ENCODE measurements at places on chromosomes 12 and 14.

- no peak for DNase-seq
Measured at GRCh38 chr12:79358716-79359300, 332.0 kb downstream of the PAWR start.

GRCh38 chr12:132175496-132176384 lies 31.5 kb downstream of the NOC4L start:
- no peak for DNase-seq

GRCh38 chr12:118122264-118122663 lies 13.7 kb upstream of the PEBP1 start:
- no peak for DNase-seq

DNA sequence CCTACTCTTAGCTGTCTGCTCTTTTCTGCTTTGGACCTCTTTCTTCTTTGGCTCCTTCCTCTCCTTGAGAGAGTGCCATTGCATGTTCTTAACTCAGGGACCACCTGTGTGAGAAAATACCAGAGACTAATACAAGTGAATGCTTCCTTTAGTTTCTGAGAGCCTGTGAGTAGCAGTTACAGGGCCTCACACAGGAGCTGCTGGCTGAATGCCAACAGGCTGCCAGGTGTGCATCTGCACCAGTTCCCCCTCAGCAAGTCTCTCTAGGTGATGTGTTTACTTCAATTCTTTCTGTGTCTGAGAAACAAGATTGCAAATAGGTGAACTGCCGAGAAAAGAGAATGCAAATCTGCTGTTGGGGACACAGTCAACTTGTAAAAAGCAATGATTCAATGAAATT lies 108.2 kb downstream of the STXBP6 start:
- DNase-seq = no peak

GRCh38 chr12:62603811-62604098 lies 137.1 kb downstream of the MON2 start:
- DNase-seq = no peak

DNA sequence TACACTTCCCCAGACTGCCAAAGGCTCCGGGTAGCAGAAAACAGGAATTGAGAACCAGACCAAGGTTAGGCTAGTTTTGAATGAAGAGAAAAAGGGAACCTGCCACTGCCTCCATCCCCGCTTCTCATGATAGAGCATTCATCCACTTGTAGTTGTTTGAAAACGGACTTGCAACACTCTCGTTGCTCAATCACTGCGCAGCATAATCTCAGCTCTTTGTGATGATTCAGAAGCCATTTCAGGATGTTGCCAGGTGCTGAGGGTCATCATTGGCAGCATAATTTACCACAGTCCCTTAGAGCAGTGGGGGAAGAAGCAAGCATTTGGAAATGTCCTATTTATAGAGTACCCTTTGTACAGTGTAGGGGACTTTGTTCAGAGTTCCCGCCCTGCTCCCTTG lies 25.6 kb downstream of the KCNK13 start:
- no peak for DNase-seq

DNA sequence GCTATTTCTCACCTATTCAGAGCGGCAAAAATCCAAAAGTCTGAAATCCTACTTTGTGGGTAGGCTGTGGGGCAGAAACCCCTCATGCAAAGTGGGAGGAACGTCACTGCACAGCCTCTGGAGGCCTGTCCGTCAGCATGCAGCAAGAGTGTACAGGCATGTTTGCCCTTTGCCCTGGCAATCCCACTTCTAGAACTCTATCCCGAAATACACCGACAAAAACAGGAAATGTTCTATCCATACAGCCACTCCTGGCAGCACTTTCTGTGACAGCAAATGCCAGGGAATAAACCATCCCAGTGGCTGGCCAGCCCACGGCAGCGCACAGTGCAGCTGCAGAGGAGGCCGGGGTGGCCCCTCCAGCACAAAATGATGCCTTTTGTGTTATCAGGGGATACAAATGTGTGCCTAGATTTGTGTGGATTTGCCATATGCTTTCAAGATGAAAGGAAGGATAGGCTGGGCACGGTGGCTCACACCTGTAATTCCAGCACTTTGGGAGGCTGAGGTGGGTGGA lies 39.7 kb downstream of the AMN start:
- DNase-seq = no peak

DNA sequence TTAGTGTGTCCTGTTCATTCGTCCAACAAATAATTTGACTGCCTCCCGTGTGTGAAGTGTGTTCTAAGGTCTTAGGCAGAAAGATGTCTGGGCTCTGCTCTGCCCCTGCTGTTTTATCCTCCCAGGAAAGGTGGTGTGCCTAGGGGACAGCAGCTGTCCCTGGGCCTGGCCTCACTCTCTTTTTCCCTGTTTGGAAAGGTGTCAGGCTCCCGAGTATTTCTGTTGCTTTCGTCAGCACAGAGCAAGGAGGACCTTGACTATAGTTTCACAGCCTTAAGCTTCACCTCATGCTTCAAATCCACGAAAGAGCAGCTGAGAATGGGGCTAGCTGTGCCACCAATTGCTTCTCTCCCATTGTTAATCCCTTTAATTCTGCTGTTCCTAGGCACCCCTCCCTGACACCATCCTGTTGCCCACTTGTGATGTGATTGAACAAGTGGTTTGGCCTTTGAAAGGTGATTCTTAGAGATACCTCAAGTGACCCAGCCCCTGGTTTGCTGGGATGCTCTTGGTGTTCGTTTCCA lies 54.2 kb downstream of the TGFB3 start:
- no peak for DNase-seq

- no peak for DNase-seq
Measured at GRCh38 chr12:94245631-94246383, 97.4 kb downstream of the PLXNC1 start.

All from activated CD4-positive, alpha-beta memory T cell treated with anti-CD3 and anti-CD28 coated beads, Interleukin-2, amount 10 ng/mL, durations not matched to agents 7 days and 5 days (primary cell).